ENCODE measurements at places on chromosomes 1 and 21.

- DNase-seq: no peak
Observed at GRCh38 chr1:173489929-173490328, 12.8 kb downstream of the PRDX6 start.

- no peak for DNase-seq
Observed at GRCh38 chr1:173900427-173900826, 16.7 kb downstream of the SERPINC1 start.

DNA sequence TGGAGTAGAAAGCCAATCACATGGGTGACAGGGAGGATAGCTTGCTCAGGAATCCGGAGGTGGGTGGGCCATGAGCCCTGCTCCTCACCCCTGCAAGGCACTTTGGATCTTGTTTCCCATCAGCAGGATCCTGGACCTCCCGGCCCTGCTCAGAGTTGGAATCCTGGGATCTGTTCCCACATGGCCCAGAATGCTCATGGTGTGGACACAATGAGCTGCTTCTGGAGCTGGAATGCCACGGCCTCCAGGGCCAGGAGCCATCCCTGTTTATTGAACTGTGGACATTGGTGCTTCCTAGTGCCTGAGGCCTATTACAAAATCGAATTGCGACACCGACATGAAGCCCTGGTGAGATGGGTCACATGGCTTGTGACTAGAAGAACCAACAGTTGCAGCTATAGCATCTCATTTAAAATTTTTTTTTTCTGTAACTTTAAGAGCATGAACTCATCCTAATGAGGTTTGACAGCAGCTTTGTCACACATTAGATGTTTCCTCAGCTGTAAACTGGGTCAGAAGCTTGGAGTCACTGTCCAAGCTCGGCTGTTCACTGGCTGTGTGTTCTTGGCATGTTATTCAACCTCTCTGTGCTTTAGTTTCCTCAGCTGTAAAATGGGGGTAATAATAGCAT is 40.4 kb upstream of the GOLT1A start:
- no peak for DNase-seq

DNA sequence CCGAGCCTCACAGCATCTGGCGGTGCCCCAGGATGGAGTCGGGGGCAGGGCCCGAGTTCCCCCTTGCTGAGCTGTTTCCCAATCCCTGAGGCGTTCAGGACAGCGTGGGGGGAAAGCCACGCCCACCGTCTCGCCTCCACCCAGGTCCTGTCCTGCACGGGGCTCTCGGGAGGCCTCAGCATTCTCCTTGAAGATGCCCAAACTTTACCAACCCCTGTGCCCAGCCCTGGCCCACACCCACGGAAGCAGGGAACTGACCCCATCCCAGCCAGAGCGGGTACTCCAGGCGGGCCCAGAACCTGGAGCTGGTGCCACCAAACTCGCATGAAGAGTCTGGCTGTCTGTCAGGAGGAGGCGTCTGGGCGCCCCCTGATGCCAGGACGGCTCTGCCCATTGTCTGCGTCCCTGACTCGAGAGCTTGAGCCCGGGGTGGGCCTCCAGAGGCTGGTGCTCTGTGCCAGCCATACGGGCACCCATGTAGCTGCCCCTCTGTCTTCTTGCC is 35.3 kb upstream of the POFUT2 start:
- no peak for DNase-seq

GRCh38 chr1:171817511-171818265 is 23.6 kb upstream of the DNM3 start:
- DNase-seq: no peak

DNA sequence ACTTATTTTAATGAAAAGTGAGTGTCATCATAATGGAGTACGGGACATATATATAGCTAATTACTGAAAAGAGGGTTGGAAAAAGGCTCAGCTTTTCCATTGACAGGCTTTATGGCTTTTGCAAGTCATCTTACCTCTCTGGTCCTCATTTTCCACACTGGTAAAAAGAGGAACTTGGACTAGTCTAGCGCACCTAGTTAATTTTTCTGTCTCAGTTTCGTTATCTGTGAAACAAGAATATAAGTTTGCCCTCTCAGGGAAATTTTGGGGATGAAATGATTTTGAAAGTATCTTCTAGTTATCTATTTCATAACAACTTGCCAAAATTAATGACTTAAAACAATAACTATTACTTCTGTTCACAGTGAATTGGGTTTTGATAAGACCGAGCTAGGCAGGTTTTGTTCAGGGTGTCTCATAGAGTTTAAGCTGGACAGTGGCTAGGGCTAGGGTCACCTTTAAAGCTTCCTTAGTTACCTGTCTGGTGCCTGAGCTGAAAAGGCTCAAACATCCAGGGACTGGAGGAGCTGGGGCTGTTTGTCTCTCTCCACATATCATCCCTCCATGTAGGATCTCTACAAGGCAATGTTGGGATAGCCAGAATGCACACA is 91.7 kb downstream of the TYW3 start:
- no peak for DNase-seq

GRCh38 chr1:41455479-41456332 is 28.8 kb downstream of the EDN2 start:
- no peak for DNase-seq

DNA sequence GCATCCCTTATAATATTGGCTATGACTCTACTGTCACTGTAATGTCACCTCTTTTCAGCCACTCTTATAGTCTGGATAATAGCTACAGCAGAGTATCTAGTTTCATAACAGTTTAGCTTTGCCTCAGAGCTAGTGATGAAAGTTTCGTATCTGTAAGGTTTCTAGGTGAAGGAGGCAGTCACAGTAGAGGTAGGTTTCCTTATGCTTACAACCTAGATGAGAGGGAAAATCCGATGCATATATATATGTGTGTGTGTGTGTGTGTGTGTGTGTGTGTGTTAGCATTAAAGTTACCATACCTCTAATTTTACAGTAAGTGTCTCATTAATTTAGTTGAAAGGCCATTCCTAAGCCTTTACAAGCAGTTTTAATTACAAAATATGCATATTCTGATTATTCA is 2.2 kb upstream of the TOR1AIP2 start:
- DNase-seq: no peak

DNA sequence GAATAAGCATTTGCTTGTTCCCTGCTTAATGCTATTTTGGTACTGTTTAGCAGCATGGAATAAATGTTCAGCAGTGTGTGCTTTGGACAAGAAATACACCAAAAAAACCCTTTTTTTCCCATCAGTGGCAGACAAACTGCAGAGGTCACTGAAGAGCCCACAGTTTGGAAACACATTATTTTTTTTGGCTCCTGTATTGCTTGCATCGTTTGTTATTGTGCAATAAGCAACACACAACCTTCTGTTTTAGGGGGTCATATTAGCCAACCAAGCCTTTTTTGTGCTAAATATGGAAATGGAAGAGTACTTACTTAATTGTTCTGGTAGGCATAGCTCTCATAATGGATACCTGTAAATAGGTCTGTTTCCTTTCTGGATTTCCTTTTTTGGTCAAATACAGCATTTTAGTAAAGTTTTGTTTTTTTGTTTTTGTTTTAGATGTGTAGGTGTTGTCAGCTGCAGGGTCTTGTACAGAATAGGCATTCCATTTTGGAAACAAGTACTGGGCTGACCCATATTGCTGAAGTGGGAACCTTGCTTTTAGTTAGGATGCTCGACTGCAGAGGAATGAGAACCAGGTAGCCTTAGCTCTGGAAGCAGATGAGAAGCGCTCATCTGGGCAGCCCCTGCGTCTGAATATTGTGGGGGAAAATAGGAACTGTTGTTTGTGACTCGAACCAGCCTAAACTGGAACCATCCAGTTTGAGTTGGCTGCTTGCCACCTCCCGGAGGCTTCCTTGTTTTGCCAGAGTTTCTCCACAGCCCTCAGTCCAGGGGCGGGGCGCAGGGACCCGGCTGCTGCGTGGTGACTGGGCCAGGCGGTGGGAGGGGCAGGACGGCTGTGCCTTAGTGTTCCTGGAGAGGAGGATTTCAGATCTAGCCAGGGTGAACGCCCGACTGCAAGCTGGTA is 38.4 kb downstream of the SPEN start:
- DNase-seq: peak; percentile 14

- no peak for DNase-seq
Observed at GRCh38 chr1:218643926-218644325, 298.8 kb downstream of the TGFB2 start.

GRCh38 chr1:246320286-246320685 is 186.8 kb downstream of the SMYD3 start:
- no peak for DNase-seq

GRCh38 chr1:32984455-32985171 is 20.0 kb upstream of the RNF19B start:
- DNase-seq: no peak

DNA sequence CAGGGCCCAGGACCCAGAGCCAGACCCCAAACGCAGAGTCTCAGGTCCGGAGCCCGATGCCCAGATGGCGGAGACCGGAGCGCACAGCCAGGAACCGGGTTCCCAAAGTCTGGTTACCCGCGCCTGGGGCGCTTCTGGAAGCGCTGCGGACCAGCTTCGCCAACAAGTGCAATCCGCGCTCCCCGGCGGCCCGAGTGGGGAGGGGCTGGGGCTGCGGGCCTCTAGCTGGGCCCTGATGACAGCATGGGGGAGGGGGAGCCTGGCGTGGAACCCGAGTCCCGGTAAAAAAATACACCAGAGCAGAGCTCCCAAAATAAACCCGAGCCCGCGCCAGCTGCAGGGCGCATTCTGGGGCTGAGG is 494 bp downstream of the NT5C1A start:
- no peak for DNase-seq

DNA sequence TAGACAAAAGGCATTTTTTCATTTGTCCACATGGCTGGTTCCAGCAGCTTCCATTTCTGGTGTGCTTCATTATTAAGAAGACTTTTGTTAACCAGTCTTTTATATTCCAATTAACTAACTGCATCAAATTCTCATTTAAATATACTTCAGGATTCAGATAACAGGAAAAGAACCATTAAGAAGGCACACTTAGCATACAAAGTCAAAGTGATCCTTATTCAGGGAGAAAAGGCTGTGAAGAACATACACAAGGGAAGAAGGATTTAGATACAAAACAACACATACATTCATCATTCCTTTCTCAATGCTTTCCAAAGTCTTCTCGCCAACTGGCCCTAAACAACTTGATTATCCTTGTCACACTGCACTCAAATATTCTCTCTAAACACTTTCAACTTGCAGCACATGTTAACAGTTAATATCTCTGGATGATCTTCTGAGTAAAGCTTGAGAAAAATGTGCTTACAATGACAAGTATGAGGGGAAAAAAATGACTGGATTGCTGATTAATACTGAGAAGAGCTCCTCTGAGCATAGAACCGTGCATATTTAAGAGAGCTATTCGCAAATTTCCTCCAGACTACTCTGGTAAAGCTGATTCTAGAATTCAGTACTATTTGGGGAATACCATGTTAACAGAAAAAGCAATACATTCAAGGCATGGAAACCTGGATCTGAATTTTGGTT is 225.2 kb upstream of the TNR start:
- no peak for DNase-seq

DNA sequence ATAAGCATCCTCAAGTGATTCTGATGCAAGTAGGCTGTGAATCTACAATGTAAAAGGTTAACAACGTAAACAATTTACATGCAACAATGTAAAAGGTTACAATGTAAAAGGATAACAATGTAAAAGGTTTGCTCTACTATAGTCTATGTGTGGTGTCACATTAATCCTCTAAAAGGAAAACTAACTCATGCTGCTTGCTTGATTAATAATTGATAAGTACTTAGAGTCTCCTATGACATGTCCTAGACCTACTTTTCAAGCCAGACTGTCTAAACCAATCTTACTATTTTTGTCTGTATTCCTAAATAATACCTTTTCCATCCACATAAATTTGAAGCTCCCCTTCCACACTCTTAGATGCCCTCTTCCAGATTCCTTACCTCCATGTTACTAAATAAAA is 606.8 kb downstream of the LTN1 start:
- DNase-seq: no peak

- no peak for DNase-seq
Observed at GRCh38 chr1:30089024-30089430, 634.4 kb downstream of the MATN1 start.
